ENCODE measurements at places on chromosomes 12 and 14.
A peak's percentile ranks its signal among the peaks of the same experiment; 100 is the strongest.

DNA sequence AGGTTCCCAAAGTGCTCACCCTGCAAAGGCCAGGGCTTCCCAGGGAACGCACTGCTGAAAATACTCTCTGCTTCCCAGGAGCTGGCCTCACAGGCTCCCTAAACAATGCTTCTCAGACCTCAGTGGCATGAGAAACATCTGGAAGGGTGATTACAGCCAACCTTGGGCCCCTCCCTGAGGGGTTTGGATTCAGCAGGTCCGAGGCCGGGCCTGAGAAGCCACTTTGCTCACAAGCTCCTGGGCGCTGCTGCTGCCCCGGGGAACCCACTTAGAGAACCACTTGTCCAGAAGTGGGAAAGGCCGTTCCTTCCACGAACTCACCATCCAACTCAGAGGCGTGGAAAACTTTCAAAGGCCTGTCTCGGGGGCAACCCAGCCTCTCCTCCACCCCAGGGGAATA, 130.5 kb downstream of the PIWIL1 start:
- DNase-seq = no peak

DNA sequence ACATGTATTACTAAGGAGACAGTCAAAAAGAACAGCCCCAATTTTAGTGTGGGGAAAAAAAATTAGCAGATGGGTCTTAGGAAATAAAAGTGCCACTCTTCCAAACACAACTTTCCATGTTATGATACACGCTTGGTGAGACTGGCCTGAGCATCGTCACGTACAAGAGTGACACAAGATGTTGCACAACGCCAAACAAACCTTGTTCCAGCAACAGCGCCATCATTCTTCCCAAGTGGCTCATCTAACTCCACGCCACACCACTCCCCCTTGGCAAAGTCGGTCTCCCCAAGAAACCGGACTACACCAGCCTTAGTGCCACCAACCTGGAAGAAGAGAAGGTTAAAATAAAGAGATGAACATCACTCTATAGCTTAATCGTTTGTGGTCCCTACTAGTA, 58.7 kb downstream of the CLIP1 start:
- DNase-seq = no peak

DNA sequence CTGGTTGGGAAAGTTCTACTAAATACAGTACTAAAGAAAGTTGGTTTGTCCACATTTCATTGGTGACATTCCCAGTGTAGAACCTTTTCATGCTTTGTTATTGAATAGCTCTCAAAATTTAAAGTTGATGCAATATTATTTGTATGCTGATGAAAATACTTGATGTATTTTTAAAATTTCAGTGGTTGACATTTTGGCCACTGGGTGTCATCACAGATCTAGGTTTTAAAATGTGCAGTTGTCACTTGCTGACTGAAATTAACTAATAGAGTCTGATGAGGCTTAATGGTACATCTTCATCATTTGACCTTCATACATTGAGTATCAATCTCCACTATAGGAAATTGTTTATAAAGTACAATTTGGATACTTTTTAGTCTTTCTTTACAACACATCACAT, 37.1 kb downstream of the CMAS start:
- DNase-seq = peak; percentile 0

DNA sequence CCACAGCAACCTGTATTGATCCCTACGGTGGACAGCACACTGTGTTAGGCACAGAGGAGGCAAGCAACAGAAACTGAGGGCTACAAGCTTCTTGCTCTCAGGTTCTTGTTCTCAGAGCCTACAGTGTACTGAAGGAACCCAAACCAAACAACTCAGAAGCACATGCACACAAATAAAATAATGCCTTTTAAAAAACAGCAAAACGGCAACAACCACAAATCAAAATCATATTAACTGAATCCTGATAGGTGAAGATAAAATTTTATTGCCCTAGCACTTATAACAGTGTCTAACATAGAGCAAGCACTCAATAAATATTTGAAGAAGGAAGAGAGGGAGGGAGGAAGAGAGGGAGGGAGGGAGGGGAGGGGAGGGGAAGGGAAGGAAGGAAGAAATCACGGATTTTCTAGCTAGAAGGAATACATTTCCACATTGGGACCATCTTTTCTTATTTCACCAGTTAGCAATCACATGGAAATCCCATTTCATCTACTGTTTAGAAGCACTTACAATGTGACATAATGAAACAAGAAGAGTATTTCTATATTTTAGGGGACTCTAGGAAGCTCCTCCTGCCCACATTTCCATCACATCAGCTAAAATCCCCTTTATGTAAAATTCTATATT, 27.2 kb downstream of the DMAC2L start:
- no peak for DNase-seq

DNA sequence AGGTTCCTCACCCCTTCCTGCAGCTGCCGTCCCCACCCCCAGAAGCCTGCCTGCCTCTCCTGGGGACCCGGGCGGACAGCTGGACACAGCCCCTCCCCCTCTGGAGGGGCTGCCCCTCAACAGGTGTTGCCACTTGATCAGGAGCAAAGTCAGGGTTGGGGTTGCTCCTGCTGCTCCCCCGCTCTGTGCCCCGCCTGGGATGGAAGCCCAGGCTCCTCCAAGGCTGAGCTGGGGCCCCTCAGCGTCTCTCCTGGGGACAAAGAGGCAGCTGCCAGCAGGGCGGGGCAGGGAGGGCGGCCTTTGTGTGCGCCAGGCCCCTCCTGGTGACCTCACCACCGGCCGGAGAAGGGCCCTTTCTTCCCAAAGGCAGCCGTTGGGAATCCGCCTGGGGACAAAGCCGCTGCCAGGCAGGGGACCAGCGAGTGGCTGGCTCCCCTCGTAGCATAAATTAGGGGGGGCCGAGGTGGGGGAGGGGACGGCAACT, 13.7 kb downstream of the TRMT61A start:
- DNase-seq = no peak

DNA sequence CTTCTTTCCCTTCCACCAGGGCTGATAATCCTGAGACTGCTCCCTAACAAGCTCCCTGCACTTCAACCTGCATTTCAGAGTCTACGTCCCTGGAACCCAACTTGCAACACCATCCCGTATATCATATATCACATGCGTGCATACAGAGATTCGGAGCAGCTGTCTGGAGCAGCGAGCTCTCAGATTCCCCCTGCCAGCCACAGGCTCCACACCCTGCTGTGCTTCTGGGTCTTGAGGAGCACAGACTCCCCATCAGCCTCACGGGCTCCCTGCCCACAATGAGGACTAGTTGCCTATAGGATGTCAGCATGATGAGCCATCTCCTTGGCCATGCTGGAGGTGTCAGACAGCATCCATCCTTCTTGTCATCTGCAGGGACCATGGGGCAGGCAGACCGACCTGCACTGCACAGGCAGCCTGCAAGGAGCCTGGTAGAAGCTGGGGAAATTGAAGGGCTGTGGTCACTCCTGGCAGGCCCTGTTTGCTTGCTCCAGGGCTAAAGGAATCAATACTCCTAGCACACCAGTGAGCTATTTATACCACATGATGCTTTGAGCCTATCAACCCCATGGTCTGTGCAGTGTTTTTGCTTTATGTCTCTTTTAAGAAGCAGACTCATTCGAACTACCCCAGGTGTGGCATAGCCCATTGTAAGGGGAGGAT, 19.6 kb upstream of the HDAC7 start:
- no peak for DNase-seq

DNA sequence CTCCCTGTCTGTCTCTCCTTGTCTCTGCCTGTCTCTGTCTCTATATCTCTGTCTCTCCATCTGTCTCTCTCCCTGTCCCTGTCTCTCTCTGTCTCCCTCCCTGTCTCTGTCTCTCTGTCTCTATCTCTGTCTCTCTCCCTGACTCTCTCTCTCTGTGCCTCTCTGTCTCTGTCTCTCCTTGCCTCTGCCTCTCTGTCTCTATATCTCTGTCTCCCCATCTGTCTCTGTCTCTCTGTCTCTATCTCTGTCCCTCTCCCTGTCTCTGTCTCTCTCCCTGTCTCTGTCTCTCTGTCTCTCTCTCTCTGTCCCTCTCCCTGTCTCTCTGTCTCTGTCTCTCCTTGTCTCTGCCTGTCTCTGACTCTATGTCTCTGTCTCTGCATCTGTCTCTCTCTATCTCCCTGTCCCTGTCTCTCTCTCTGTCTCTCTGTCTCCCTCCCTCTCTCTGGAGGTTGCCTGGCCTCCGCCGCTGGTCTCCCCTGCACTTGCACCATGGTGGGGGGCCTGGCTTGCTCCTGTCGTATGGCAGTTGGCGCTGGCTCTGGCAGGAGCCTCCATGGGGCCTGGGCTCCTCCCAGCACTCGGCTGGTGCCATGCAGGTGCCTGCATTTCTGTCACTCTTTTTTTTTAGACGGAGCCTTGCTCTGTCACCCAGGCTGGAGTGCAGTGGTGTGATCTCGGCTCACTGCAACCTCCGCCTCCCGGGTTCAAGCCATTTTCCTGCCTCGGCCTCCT, 28.3 kb downstream of the MMP17 start:
- DNase-seq = no peak

DNA sequence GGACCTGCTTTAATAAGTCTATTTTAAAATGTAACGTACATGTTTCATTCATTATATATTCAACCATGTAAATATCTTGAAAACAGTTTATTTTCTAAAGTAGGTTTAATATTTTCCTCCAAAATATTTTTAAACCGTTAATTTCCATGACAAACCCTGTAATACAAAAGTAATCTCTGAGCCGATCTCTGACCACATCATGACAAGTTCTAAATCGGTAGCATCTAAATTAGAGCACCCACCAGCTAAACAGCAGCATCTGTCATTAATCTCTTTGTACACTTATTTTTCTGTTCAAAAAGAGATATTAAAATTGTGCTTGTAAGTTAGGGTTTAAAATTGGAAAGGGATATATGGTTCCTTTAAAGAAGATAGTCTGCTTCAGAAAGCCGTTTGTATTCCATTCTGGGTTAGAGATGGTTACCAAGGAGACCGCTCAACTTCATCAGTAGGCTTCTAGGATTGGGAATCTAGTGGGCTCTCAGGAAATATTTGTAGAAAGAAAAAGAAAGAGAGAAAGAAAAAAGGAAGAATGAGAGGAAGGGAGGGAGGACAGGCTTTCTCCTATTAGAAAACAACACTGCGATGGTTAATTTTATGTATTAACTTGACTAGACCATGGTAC, 232.5 kb upstream of the FOXN3 start:
- no peak for DNase-seq

DNA sequence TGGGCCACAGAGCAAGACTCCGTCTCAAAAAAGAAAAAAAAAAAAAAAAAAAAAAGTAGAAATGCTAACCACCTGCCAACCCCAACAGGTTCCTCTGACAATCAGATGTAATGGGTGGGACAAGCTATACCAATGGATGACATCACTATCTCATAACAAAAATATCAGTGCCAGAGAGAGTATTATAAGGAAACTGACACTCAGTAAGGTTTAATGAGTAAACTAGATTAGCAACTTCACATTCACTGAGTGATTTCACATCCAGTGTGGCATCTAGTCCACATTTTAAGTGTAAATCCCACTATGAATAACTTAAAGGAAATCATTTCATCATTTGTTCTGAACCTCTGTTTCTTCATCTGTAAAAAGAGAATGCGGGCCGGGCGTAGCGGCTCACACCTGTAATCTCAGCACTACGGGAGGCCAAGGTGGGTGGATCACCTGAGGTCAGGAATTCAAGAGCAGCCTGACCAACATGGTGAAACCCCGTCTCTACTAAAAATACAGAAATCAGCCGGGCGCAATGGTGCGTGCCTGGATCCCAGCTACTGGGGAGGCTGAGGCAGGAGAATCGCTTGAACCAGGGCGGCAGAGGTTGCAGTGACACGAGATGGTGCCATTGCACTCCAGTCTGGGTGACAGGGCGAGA, 1.8 kb downstream of the SART3 start:
- DNase-seq = no peak

GRCh38 chr12:124504273-124505000, 63.0 kb downstream of the NCOR2 start:
- DNase-seq = no peak

- DNase-seq = no peak
These were observed 4.1 kb downstream of the OTX2 start for GRCh38 chr14:56805992-56806727.

DNA sequence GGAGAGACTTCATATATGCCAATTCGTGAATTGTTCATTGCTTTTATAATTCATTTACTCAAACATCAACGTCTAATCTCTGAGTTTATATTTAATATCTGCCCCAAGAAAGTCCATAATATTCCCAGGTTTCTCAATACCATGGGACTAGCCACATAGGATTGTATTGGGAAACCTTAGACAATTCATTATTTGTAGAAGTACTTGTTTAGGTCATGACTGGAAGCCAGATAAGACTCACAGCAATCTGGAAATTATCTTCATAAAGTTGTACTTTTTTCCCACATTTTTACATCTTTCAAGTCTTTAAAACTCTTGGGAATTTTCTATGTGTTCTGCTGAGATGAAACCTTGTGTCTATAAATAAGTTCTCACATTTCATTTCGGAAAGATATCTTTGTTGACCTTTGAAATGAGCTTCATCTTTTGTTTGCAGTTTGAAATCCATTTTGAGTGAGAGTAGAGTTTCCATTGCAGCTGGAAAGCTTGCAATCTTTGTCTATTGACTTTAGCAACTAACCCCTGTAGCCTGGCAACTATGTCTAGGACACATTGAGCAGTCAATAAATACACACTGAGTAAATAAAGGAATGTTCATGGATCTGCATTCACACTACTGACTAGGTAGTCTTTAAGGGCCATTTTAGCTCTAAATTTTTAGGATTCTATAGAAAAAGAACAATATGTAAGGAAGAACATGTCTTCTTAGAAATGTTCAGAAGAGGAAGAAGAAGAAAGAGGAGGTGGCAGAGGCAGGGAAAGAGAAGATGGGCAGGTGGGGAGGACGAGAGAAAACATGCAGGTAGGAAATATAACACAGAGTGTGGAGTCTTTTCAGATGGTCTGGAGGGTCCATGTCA, 154.4 kb downstream of the LRIG3 start:
- DNase-seq = no peak

- no peak for DNase-seq
These were observed 292.3 kb downstream of the FUT8 start for GRCh38 chr14:65704850-65705249.

DNA sequence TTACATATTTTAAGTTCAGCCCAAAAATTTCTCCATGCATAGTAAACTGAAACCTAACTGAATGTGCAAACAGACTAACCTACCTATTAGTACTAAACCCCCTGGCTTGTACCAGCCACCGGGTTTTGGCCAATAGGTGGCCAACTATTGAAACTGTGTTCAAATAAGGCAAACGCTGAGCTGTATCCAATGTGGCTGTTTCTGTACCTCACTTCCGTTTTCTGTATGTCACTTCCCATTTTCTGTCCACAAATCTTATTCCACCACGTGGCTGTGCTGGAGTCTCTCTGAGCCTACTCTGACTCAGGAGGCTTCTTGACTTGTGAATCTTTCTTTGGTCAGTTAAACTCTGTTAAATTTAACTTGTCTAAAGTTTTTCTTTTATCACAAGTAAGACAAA, 6.0 kb upstream of the FBXO34 start:
- no peak for DNase-seq

- DNase-seq = no peak
These were observed 9.9 kb downstream of the GALNT9 start for GRCh38 chr12:132319359-132319950.

GRCh38 chr14:101589486-101590015, 28.3 kb downstream of the DIO3 start:
- DNase-seq = no peak

Data from DMS 273 treated with DMSO at 0.1 percent for 48 hours (cell line).